ENCODE measurements at places on chromosomes 13 and 19.

DNA sequence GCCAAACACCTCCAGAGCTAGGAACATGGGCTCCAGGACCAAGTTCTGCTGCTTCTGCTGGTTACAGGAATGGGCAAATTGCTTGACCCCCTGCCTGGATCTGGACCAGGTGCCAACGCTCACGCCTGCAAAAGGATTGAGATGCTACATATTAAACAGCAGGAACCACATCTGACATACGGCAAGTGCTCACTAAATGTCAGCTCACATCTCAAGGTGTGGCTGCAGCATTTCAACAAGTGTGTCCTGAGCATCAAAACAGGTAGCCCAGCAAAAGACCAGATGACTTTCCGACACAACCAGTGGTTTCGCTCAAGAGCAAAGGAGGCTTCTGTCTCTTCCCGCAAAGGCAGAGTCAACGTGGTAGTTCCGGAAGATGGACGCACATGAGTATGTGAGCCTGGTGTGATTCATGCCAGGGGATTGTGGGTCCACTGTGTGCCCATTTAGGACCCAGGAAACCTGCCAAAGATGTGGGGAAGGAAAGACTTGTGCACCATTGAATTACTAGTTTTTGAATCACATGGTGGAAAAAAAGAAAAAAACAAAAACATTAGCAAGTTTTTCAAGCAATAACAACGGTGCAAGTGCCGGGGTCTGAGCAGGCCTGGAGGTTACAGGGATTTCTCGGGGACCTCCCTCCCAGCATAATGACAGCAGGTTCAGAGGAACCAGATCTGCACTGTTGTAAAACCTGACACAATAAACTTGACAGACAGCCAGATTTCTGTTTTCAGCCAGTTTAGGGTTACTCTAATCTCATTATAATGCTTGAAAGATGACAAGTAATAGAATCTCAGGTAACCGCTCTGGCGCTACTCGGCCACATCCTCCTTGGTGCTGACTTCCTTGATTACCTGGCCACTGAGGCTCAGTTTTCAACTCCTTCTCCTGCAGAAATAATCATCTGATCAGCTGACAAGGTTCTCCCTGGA is 77.9 kb downstream of the SOX1 start:
- DNase-seq, result no peak

- no peak for DNase-seq
Observed at GRCh38 chr13:101554420-101555125, 102.1 kb downstream of the ITGBL1 start.

- DNase-seq, result no peak
Observed at GRCh38 chr13:110625771-110626321, 10.5 kb downstream of the NAXD start.

GRCh38 chr13:46121597-46122163 is 16.8 kb upstream of the CPB2 start:
- DNase-seq, result no peak

GRCh38 chr19:6459262-6460098 is at the start of gene SLC25A23:
SLC25A23 (minus strand) TSS chr19:6459792; CDS start chr19:6459628, 164 bp downstream.
- DNase-seq, result peak; percentile 75
